ENCODE measurements at places on chromosomes 7 and 10.

- no peak for DNase-seq
Observed at GRCh38 chr10:24210501-24210900, 1.6 kb downstream of the KIAA1217 start.

GRCh38 chr10:96791902-96792301 lies 40.2 kb upstream of the LCOR start:
- no peak for DNase-seq

DNA sequence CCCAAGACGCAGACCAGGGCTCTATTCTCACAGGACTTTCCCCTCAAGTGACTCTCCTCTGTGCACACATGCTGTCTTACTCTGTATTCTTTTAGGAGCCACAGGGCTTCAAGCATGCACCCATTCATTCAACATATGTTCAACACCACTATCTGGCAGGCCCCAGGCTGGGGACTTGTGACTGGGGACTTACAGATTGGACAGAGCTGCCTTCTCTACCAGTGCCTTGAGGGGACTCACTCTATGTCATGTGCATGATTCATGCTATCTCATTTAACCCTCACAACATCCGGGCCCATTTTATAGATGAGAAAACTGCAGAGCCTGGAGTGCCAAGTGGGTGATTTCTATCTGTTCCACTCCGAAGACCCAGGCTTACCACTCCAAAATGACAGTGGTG lies 34.3 kb downstream of the MYL10 start:
- no peak for DNase-seq

GRCh38 chr7:149202831-149203231 lies 7.5 kb downstream of the ZNF282 start:
- DNase-seq, result no peak

DNA sequence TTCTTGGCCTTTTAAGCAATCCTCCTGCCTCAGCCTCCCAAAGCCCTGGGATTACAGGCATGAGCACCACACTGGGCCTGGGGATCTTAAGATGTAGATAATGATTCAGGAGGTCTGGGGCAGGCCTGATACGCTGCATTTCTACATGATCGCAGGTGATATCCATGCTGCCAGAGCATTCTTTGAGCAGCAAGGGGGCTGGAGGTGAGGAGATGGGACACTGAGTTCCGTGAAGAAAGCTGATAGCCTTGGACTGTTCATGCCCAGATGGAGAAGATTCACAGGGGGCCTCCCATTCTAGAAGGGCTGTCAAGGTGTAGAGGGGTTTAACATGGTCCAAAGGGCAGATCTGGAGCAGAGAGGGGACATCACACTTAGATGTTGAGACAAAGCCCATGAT lies 480.3 kb downstream of the RPS24 start:
- no peak for DNase-seq

- no peak for DNase-seq
Observed at GRCh38 chr10:35778306-35778705, 136.2 kb upstream of the FZD8 start.
